NCI-H146 (cell line): ENCODE measurements at places on chromosomes 6 and 20.

- DNase-seq = peak; percentile 52
Measured at GRCh38 chr6:31079656-31080261, 32.6 kb downstream of the C6orf15 start.

DNA sequence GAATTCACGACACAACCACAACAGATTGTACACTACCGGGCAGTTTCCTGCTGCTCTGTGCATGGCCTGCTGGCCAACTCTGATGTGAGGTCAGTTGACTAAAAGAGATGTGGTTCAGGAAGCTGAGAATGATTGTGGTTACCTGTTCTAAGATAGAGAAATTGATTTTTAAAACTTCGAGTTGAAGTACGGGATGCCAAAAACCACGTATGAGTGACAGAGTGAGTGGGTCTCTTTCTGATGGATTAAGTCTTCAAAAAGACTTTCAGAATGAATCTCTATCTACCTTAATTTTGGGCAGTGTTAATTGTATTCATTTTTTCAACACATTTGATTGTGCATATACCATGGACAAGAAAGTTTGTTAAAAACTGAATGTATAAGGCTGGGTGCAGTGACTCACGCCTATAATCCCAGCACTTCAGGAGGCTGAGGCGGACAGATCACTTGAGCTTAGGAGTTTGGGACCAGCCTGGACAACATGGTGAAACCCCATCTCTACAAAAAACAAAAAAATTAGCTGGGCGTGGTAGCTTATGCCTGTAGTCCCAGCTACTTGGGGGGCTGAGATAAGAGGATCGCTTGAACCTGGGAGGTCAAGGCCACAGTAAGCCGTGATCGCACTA is 121.2 kb downstream of the SGK1 start:
- no peak for DNase-seq

- DNase-seq = no peak
Measured at GRCh38 chr6:150276937-150277742, 91.7 kb upstream of the IYD start.

- no peak for DNase-seq
Measured at GRCh38 chr20:10002866-10003265, 31.9 kb upstream of the ANKEF1 start.

DNA sequence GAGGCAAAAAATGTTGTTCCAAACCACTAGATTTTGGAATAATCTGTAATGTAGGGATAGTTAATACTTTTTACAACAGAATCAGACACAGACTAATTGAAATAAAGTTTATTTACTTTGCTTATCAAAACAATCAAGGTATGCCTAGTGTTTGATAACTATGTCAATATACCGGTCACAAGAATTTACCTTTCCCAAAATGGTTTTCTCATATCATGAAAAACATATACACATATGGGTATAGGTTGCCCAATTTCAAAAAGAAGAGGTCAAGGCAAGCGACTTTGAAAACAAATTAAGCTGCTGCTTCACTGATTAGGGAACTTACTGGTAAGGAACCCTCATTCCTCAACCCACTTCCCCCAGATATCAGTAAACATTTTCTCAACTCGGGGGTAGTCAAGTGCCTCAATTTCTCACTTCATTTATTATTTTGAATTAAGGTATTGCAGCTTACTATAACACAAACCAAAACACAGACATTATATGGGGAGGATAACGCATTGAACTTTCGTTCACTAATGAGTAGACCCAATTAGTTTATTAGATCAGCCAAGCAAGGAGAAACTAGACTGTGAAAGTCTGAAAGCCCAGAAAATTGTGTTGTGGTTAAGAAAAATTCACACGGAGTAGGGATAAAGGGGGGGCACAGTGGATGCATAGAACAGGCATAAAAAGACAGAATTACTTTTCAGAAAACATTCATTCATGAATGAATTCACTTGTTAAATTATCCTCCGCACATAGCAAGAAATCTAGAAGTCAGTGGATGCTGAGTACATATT is 9.0 kb upstream of the ELOVL5 start:
- DNase-seq = no peak

GRCh38 chr6:14316651-14317386 is 199.2 kb downstream of the CD83 start:
- DNase-seq = peak; percentile 67

- no peak for DNase-seq
Measured at GRCh38 chr6:8080362-8081151, 16.4 kb upstream of the BLOC1S5 start.

DNA sequence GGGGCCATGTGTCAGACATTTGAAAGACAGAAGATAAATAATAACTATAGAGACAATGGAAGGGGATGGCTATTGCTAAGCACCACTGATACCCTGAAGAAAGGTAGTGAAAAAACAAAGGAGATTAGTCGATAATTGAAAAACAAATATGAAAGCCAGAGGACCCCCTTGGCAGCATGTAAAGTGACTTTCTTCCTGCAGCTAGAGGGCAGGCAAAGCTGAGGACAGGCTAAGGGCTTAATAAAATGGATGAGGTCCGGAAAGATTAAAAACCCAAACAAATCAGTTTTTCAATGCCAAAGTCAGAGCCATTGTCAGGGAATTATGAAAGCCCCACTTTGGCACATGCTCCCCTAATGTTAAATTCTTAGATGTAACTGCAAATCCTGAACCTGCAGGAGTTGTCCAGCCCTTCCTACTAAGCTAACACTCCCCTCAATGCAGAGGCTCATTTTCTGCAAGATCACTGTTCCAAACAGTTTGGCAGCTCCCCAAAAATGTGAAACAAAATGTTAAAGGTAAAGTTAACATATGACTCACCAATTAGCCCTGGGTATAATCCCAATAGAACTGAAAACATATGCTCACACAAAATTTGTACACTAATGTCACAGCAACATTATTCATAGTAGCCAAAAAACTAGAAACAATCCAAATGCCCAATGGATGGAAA is 1177.9 kb downstream of the GRIK2 start:
- DNase-seq = no peak

- no peak for DNase-seq
Measured at GRCh38 chr20:19497064-19497463, 261.0 kb upstream of the RIN2 start.

GRCh38 chr6:134730013-134730412 is 219.9 kb downstream of the ALDH8A1 start:
- DNase-seq = peak; percentile 47

DNA sequence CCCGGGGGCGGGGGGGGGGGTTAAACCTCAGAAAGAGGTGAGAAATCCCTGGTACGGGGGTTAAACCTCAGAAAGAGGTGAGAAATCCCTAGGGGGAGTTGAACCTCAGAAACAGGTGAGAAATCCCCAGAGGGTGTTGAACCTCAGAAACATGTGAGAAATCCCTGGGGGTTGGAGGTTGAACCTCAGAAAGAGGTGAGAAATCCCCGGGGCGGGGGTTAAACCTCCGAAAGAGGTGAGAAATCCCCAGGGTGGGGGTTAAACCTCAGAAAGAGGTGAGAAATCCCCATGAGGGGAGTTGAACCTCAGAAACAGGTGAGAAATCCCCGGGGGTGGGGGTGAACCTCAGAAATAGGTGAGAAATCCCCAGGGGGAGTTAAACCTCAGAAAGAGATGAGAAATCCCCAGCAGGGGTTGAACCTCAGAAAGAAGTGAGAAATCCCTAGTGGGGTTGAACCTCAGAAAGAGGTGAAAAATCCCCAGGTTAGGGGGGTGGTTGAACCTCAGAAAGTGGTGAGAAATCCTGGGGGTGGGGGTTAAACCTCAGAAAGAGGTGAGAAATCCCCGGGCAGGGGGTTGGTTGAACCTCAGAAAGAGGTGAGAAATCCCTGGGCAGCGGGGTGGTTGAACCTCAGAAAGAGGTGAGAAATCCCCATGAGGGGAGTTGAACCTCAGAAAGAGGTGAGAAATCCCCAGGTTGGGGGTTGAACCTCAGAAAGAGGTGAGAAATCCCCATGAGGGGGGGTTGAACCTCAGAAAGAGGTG is 87.4 kb downstream of the PLG start:
- no peak for DNase-seq

- peak; percentile 55 for DNase-seq
Measured at GRCh38 chr6:110688661-110689268, 126.5 kb downstream of the CDK19 start.

GRCh38 chr6:157741948-157742556 is 81.0 kb upstream of the SNX9 start:
- DNase-seq = no peak

GRCh38 chr6:14641423-14642135 is 524.0 kb downstream of the CD83 start:
- no peak for DNase-seq

DNA sequence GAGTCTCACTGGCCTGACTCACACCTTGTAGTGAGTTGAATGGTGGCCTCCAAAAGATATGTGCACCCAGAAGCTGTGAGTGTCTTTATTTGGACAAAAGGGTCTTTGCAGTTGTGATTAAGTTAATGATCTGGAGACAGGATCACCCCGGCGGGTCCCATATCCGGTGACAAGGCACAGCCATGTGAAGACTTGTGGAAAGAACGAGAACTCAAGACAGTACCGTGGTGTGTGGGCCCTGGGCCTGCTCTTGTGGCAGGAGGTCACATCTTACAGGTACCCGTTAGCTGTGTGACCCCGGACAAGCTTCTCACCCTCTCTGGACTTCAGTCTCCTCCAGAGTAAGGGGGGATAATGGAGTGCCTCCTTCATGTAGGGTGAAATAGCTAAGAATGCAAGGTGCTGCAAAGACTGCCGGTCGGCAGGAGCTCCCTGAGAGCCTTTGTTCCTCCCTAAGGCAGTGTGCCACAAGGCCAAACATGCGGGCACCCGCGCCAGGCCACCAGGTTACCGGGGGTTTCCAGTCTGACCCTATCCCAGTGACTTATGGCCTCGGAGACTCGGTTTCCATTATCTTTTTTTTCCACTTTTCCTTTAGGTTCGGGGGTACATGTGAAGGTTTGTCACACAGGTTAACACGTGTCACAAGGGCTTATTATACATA is 39.2 kb downstream of the CDH4 start:
- no peak for DNase-seq

DNA sequence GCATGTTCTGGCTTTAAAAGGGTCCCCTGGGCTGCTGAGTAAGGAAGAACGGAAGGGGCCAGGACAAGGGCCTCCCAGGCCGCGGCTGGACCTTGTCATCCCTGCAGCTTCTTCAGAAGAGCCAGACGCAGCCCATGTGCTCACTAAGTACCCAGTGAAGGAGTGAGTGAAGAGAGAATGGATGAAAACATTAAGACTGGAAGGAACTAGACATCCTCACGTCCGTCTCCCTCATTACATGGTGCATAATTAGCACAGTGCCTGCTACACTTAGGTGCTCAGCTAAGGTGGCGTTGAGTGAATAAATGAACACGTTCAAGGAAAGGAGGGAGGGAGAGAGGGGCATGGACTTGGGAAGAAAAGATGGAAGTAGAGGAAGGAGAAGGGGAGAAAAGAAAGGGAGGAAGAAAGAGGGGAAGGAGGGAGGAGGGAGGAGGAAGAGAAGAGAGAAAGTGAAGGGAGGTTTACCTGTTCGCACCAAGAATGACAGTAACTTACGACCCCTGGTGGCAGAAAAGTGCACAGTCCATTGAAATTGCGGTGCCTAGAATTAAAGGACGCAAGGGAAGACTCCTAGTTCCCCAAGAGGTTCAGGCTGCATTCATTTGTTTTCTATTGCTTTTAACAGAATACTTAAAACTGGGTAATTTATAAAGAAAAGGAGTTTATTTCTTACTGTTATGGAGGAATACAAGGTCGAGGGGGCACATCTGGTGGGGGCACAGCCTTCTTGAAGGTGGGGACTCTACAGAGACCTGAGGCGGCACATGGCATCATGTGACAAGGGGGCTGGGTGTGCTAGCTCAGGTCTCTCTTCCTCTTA is 8.0 kb downstream of the TP53RK start:
- peak; percentile 72 for DNase-seq

- DNase-seq = no peak
Measured at GRCh38 chr6:98579079-98579478, 255.3 kb upstream of the POU3F2 start.

- DNase-seq = no peak
Measured at GRCh38 chr6:105814745-105815536, 271.2 kb upstream of the PRDM1 start.

GRCh38 chr20:8796088-8796660 is 272.7 kb upstream of the PLCB4 start:
- no peak for DNase-seq

GRCh38 chr6:157200611-157201010 is 122.7 kb downstream of the TMEM242 start:
- DNase-seq = no peak

- peak; percentile 54 for DNase-seq
Measured at GRCh38 chr20:38601216-38602184, at the start of gene ARHGAP40. ARHGAP40 (plus strand) TSS chr20:38601809.

DNA sequence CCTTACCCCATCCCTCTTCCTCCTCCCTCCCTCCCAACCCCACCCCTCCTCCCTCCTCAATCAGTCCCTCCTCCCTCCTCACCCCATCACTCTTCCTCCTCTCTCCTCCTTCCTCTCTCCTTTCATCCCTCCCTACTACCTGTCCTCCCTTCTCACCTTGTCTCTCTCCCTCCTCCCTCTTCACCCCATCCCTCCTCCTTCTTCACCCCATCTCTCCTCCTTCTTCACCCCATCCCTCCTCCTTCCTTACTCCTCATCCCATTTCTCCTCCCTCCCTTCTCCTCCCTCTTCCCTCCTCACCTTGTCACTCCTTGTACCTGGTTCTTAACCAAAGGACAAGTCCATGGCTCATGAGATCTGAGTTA is 222.4 kb downstream of the TTLL2 start:
- no peak for DNase-seq

DNA sequence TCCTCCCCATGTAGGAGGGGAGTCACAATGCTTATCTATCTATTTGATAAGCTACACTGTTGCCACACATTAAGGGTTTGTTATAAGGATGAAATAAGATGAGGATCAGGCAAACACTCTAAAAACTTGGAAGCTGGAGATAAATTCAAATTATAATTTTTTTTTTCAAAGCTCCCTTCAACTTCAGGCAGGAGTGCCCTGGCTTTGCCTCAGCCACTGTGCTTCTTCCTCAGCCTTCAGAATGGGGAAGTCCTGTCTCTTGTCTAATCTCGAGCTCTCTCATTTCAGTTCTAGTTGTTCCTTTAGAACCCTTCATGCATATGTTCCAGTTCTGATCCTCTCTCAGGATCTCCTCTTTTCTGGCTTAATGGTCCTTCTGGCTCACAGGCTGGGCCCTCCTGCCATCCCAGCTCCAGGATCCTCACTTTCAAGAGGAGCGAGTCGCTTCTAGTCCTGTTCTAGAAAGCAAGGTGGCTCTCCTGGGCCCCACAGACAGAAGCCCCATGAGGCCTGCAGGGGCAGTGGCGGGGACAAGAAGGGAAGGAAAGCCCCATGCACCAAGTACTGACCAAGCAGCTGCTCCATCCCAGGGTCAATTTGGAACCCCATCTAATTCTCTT is 164.3 kb downstream of the VEGFA start:
- DNase-seq = no peak

DNA sequence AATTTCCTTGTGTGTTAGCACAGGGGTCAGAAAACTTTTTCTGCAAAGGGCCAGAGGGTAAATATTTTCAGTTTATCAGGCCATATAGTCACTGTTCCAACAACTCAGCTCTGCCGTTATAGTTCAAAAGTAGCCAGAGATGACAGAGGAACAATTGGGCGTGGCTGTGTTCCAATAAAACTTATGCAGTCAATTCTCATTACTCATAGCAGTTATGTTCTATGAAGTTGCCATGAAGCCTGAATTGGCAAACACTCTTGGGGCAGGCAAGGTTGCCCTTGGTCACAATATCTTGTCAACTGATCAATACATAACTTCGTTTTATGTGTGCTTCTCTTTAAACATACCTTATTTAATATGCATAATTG is 304.2 kb downstream of the TFAP2C start:
- DNase-seq = no peak
